Heart right ventricle (tissue), 16 donors: ENCODE measurements at places on chromosomes 2 and 18. TPM values are rescaled to one million over a fixed set of nuclear protein-coding genes. Genes with fewer than 3 reads are reported as not detected.

The MPV17 gene
- 40.8 TPM for total RNA-seq

The IKZF2 gene
- total RNA-seq = 8.1 TPM

The NETO1 gene
- total RNA-seq = not detected

GRCh38 chr2:46259777-46260168 is 37.4 kb upstream of the EPAS1 start:
- no peak for DNase-seq

DNA sequence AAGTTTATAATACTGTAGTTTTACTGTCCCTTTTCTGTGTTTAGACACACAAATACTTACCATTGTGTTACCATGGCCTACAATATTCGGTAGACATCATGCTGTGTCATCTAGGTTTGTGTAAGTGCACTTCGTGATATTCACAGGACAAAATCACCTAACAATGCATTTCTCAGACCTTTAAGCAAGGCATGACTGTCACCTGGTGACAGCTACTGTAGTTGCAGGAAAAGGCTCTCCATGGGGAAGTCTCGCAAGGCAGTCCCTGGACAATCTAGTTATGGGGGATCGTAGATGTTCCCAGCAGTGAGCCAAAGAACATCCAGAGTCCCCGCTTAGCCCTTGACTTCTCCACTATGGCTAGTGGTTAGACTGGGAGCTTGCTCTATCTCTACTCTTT is 73.1 kb downstream of the EIF2AK3 start:
- DNase-seq = no peak

- DNase-seq = no peak
Observed at GRCh38 chr2:42328148-42328833, 32.7 kb downstream of the COX7A2L start.

The HNMT gene
- 10.7 TPM for total RNA-seq

GRCh38 chr2:236452238-236452637 is 117.4 kb upstream of the ACKR3 start:
- DNase-seq = no peak

The BCL11A gene
- 20.4 TPM for total RNA-seq

DNA sequence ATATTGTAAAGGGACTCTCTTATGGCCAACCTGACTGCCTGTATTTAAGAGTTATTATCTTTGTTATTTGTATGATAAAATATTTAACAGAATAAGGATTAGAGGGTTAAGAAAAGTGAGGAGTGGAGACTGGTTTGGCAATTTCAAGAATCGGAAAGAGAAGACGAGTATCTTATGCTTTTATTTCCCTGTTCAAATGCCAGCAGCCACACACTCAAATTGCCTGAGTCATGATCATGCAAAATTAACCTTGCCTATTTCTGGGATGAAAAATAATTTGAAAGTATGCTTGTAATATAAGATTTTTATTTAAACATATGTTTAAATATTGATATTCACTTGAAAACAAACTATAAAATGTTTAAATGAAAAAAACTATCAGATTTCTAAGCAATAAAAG is 188.6 kb downstream of the CD226 start:
- DNase-seq = no peak

DNA sequence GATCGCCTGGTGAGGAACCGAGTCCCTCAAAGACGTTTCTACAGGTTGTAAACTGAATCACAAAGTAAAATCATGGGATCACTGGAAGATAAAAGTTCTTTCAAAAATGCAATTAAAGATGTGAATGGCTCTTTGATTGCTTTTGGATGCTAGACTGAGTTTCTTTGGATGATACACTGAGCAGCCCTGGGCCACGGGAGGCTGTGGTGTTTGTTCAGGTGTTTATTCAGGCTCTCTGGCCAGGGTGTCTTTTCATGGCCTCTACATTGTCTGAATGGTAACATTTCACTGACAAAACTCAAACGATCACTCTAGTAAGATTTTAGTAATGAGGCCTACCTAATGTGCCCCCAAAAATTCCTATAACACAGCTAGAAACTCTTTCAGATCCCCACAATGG is 48.4 kb upstream of the SPATS2L start:
- DNase-seq = no peak

DNA sequence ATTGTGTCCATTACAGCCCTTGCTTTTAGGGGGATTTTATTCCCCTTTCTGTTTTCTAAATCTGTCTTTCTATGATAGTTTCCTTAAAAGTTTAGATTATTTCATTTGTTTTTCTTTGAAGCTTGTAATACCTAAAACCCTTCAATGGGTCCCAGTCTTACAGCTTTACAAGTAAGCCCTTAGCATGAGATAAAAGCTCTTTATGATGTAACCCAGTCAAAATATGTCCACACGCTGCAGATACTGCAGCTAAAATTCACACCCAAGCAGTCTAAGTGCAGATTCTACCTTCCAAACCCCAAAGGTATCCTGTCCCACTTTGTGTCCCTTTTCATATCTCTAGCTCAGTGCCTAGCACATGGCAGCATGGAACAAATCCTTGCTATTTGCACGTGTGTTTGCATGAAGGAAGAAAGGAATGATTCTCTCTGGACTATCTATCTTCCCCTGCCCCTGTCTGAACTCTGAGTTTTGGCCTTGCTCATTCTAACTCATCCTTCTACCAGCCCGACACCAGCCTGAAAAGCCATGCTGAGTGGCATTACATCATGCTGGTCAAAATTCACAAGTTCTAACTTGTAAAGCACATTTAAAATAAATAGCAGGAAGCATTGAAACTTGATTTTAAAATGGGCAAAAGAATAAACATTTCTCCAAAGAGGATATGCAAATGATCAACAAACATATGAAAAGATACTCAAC is 623.2 kb downstream of the IRS1 start:
- DNase-seq = no peak

GRCh38 chr2:241540401-241540770 is 18.2 kb upstream of the BOK start:
- no peak for DNase-seq

The SAG gene
- not detected for total RNA-seq

The THSD7B gene
- 0.11 TPM for total RNA-seq

DNA sequence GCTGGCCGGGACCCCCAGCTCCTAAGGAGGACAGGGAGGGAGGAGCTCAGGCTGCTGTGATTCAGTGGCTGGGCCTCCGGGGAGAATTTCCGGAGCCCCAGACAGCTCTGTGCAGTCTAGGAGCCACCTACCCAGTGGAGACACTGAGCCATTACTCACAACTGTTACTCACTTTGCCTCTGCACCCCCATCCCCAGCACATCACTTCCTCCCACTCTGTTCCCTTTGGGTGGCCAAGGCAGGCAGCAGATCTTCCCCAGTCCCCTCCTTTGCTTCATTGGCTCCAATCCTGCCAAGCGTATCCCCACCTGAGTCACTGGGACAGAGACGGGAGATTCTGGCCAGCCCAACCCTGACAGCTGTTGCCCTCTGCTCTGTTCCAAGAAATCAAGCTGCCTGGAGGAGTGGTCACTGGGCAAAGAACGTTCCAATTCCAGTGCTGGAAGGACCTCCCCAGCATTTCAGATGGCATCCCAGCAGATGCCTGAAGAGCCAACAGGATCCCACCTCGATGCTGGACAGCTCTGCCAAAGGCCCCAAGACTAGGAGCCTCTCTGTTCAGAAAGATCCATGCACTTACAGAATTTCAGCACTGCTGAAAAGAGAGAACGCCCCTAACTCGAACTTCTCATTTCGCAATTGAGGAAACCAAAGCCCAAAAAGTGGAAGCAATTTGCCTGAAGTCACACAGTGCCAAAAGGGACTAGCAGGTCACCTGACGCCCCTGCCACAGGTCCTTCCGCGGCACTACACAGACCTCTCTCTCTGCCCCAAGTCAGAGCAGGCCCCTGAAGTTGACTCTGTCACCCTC is 68.3 kb downstream of the TNS1 start:
- DNase-seq = peak; percentile 69

GRCh38 chr2:14072338-14072737 is 560.2 kb upstream of the LRATD1 start:
- no peak for DNase-seq

DNA sequence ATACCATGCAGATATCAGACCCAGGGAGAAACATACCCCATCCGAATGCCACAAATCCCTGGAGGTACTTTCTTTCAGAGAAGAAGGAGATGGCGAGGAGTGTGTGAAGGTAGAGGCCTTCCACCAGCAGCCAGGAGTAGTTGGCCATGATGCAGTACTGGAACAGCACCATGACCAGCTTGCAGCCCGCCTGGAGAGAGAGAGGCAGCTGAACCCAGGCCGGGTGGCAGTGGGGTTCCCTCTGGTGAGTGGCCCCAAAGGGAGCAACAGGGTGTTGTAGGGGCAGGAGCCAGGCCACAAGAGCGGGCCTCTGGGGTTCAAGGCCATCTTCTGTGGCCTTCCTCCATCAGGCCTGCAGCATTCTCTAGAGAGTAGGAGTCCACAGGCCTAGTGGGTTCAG is 30.2 kb downstream of the TMEM37 start:
- no peak for DNase-seq

- no peak for DNase-seq
Observed at GRCh38 chr2:140308706-140309105, 1528.5 kb upstream of the NXPH2 start.

DNA sequence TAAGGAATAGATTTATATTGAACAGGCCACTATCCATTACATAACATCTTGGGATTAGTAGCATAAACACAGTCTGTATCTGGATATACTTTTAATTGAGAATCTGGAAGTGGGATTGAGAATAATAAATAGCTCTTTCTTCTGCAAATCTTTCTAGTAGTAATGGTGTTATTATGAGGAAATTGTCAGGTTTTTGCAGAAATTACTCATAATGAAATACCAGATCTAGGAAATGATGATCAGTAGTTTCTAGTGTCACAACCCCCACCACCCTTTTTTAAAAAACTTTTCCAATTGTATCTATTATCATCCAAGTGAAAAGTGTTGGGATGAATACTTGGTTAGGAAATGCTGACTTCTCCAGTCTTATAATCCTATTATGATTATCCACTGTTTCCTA is 18.7 kb downstream of the NBEAL1 start:
- no peak for DNase-seq
